ENCODE measurements at places on chromosomes 12 and 14.

DNA sequence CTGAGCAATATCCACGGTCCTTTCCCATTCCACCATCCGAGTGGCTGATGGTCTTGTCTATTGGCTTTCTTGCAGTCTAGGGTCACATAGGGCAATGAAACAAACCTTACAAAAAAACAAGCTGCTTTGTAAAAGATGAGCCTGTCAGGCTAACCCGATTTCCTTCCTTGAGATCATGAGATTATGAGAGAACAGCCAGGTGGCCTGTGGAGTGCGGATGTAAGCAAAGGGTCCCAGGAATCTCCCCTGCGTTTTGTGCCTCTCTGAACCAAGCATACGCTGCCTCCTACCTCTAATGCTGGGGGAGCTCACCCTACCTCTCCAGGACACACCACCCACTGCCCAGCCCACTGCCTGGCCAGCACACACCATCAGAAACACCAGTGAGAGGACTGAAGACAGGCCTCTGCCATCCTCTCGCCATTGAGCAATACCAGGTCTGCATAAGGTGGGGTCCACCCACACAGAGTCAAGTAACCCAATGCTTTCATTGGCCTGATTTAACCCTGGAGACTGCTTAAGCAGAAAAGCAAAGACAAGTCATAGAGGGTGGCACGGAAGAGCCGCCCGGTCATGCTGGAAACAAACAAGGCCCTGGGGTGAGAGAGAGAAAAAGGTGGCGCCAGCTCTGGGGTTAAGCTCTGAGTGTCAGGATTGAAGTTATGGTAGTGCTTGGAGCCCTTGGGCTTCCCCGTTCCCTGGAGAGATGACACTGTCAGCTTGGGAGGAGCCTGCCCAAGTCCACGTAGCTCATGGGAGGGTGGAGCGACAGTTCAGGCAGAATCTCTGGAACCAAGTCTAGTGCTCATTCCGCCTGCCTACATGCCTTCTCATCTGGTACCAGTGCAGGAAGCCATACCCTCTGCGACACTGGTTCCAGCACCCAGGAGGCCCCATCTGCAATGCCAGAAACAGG lies 46.6 kb downstream of the CALM1 start:
- DNase-seq = no peak

DNA sequence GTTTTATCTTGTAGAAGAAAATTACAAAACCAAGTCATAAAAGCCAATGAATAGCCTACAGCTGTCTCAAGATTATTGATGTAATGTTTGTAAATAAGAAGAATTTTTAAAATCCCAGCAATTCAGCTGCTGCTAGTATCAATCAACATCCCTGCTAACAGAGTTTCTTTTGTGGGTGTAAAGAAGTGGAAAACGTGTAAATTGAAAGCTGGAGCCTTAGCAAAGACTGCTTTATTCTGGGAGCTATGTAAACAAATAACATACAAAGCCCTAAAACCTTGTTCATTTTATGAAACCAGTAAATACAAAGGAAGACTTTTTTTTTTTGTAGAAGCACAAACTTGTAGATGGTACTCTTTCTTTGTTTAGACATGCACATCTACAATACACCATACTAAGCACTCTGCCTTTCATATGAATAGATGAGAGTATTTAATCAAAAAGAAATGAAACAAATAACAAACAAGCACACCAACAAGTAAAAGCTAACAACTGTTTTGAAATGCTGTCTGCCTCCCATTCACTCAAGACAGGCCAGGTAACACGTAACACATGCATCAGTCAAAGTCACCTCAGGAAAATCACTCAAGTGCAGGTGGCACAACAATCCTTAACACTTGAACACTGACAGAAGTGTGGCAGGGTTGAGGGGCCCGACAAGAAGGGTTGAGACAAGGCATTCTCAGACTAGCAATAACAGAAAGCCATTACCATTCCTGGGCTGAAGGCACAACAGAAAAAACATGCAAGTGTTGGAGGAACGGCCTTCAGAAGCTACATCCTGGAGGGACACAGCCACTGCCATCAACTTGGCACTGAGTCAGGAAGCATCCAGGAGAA lies 1364.0 kb upstream of the SEL1L start:
- DNase-seq = no peak

- DNase-seq = no peak
Measured at GRCh38 chr14:55454264-55455002, 14.0 kb upstream of the TBPL2 start.

- no peak for DNase-seq
Measured at GRCh38 chr14:58641509-58641908, 3.7 kb downstream of the DACT1 start.

- no peak for DNase-seq
Measured at GRCh38 chr14:34078117-34078743, 127.4 kb upstream of the EGLN3 start.

DNA sequence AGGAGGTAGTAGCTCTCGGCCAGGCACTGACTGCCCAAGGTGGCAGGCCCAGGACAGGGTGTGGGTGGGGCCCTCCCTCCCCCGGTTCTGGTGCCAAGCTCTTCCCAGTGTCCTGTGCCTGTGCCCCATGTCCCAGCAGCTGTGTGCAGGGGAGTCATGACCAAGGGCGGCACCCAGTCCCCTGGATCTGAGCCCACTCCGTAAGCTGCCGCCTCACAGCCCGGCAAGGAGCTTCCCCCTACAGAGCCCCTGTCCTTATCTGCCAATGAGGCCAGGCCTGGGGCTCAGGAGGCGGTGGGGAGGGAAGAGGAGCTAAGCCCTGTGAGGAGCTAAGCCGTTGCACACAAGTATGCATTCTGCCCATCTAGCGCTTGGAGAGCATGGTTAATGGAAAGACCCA lies 5.6 kb upstream of the C14orf180 start:
- no peak for DNase-seq

DNA sequence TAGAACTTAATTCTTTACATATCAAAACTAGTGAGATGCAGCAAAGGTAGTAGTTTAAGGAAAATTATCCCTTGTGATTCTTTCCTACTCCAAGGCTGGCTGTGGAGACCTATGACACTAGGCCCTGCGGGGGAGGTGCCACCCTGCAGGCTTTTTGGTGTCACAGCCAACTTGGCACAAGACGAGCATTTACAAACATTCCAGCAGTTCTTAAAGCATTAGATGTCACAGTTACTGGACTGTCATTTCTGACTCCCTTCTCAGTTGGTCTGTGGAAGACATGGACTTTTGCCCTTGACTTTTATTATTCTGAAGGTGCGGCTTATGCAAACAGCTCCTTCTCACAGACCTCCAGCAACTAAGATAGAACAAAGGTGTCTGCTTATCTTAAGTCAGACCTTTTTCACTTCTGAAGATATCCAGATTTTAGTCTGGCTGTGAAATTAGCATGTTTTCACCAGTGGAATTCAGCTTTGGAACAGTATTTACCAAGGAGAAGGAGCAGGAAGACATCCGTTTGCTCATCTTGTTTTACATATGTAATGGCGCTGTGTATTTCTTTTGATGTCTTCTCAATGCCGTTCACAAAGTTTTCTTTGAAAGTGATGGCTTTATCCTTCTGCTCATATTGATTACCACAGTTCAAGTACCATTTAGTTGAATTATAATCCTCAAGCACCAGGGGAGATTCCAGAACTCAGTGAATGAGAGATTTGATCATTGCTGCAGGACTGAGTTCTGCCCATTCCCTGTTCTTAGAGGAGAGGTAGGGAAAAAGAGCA lies 17.9 kb downstream of the SRGAP1 start:
- no peak for DNase-seq

- no peak for DNase-seq
Measured at GRCh38 chr12:98793121-98793520, 148.0 kb downstream of the APAF1 start.
